ENCODE measurements at places on chromosomes 16 and 17.

DNA sequence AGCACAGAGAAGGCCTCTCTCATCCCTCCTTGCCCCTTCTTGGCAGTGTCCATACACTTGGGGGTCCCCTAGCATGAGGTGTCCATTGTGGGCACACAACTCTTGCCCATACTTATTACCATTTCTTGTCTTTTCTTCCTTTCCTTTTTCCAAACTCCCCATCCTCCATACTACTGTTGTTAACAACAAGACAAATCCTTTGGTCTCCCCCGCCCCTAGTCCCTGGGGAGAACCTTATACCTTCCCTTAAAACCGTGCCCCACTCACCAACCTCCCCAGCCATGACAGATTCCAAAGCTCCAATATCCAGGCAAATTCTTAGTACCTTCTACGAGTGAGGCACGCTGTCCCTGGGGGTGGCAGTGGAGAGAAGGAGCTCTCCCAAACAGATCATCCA, 82.9 kb downstream of the GAS7 start:
- no peak for DNase-seq
- no peak overlapping the region for H3K4me3 ChIP-seq
- peaks cover 12% of the 10 kb centered on the region for H3K4me1 ChIP-seq
- no peak overlapping the region for H3K27ac ChIP-seq
- no peaks in the 10 kb centered on the region for H3K27me3 ChIP-seq

GRCh38 chr16:55656691-55657092, 904 bp downstream of the SLC6A2 start:
- peak overlapping the region; percentile 39 for H3K4me3 ChIP-seq
- no peaks in the 10 kb centered on the region for H3K36me3 ChIP-seq
- no peaks in the 10 kb centered on the region for H3K4me1 ChIP-seq

GRCh38 chr16:9286930-9287329, 195.5 kb downstream of the HAPSTR1 start:
- no peaks in the 10 kb centered on the region for H3K36me3 ChIP-seq
- H3K27ac ChIP-seq = no peak overlapping the region
- H3K27me3 ChIP-seq = no peaks in the 10 kb centered on the region
- DNase-seq = no peak
- no peak overlapping the region for H3K4me3 ChIP-seq

DNA sequence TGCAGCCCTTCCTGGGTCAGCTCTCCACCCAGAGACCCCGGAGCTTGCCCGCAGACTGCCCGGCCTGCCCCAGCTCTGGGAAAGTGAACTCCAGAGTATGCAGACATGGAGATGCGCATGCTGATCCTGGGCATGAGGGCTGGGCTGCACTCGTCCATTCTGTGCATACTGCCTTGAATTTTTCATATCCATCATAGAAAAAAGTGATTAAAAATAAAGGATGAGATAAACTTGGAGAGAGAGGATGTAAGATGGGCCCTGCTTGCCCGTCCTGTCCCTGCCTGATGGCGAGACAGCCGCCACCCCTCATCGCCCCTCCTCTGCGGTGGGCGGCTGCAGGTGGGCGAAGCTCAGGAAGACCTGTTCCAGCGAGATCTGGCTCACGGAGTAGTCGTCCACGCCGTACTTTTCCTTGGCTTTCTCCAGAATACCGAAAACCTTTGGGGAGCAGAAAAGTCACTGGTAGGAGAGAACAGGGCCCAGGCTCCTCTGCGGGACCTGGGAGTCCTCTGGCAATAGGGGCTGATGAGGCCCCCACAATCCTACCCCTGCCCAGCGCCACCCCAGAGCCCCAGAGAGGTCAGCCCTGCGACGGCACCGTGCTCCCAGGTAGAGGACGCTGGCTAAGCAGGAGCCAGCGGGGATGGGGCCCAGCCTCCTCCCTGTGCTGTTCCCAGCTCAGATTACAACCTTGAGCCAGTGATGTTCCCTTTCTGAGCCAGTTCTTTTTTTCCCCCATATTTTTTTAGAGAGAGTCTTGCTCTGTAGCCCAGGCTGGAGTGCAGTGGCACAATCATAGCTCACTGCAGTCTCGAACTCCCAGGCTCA, 8.7 kb upstream of the RNPS1 start:
- no peaks in the 10 kb centered on the region for H3K27me3 ChIP-seq
- no peak for DNase-seq
- H3K4me3 ChIP-seq = no peak overlapping the region

DNA sequence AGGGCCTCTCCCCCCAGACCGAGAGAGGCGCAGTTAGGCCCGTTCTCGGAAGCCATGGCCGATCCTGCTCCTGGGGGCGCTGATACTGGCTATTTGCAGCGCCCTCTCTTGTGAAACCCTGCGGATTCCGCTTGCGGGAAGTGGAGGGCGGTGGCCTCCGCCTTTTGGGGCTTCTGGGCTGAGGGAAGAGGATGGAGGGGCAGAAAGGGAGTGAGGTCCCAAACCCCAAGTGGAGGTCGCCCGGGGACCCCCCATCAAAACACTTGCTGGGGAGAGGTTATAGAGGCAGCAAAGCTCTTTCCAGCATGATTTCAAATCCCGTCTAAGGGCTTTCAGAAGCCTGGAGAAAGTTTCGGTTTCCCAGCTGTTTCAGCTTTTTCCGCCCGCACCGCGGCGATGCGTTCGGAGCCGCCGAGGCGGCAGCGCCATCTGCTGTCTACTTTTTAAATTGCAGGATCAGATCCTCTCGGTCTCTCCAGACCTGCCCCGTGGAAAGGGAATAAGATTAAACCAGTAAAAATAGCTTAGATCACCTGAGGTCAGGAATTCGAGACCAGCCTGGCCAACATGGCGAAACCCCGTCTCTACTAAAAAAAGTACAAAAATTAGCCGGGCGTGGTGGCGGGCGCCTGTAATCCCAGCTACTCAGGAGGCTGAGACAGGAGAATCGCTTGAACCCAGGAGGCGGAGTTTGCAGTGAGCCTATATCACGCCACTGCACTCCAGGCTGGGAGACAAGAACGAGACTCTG, 15.8 kb downstream of the SNX20 start:
- no peak overlapping the region for H3K27ac ChIP-seq
- H3K27me3 ChIP-seq = no peaks in the 10 kb centered on the region
- peak; percentile 67 for DNase-seq
- H3K4me3 ChIP-seq = peak overlapping the region; percentile 37
- no peaks in the 10 kb centered on the region for H3K4me1 ChIP-seq
- no peaks in the 10 kb centered on the region for H3K36me3 ChIP-seq

GRCh38 chr17:1289695-1290094, 10.2 kb downstream of the TRARG1 start:
- H3K27ac ChIP-seq = no peak overlapping the region
- H3K36me3 ChIP-seq = no peaks in the 10 kb centered on the region
- no peaks in the 10 kb centered on the region for H3K4me1 ChIP-seq
- no peaks in the 10 kb centered on the region for H3K27me3 ChIP-seq

- H3K27ac ChIP-seq = no peak overlapping the region
- H3K27me3 ChIP-seq = no peaks in the 10 kb centered on the region
- H3K4me3 ChIP-seq = no peak overlapping the region
- no peak for DNase-seq
- H3K4me1 ChIP-seq = no peaks in the 10 kb centered on the region
Measured at GRCh38 chr17:70582777-70583176, 413.4 kb downstream of the KCNJ2 start.

GRCh38 chr16:64617836-64618476, 503.9 kb downstream of the CDH11 start:
- H3K4me1 ChIP-seq = peaks cover 2% of the 10 kb centered on the region
- no peak for DNase-seq
- H3K27ac ChIP-seq = no peak overlapping the region
- H3K36me3 ChIP-seq = no peaks in the 10 kb centered on the region
- no peaks in the 10 kb centered on the region for H3K27me3 ChIP-seq
- H3K4me3 ChIP-seq = no peak overlapping the region

GRCh38 chr17:55420776-55421178, 858 bp downstream of the MMD start:
- H3K27ac ChIP-seq = no peak overlapping the region
- DNase-seq = no peak
- no peaks in the 10 kb centered on the region for H3K36me3 ChIP-seq
- H3K4me3 ChIP-seq = peak overlapping the region; percentile 97
- H3K27me3 ChIP-seq = no peaks in the 10 kb centered on the region

DNA sequence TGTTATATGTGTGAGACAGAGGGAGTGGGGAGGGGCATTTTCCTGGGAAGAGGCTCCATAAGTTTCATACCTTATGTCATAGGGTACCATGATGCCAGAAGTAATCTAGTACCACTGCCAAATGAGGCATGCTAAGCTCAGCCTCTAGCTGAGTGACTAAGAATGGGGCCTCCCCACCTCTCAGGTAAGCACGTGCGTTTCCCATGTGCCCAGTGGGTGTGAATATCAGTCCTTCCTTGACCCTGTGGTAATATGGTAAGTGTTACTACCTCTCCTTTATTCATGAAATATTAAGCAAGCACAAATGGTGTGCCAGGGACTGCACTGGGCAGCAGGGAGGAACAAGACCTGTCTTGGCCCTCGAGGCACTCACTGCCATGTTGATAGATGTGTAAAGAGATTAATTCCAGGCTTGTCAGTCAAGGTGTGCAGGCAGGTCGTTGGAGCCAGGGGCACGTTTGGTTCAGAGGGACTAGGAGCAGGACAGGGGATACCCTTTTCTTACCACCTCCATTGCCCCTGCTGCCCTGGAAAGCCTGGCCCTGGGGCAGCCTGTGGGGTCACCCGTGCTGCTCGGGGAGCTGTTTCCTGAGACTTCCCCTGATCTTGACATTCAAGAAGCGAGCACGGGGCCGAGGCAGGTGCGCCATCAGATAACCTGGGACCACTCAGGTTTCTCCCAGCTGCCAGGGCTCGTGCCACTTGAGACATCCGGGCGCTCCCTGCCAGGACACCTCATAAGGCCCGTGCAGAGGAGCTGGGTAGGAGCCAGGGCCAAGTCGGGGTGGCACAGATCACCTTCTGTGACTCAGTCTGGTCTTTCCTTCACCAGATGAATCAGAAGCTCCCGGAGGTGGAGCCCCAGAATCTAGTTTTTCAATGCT, 8.8 kb downstream of the RSAD1 start:
- no peak overlapping the region for H3K4me3 ChIP-seq
- peaks cover 10% of the 10 kb centered on the region for H3K36me3 ChIP-seq
- DNase-seq = no peak
- no peaks in the 10 kb centered on the region for H3K4me1 ChIP-seq

DNA sequence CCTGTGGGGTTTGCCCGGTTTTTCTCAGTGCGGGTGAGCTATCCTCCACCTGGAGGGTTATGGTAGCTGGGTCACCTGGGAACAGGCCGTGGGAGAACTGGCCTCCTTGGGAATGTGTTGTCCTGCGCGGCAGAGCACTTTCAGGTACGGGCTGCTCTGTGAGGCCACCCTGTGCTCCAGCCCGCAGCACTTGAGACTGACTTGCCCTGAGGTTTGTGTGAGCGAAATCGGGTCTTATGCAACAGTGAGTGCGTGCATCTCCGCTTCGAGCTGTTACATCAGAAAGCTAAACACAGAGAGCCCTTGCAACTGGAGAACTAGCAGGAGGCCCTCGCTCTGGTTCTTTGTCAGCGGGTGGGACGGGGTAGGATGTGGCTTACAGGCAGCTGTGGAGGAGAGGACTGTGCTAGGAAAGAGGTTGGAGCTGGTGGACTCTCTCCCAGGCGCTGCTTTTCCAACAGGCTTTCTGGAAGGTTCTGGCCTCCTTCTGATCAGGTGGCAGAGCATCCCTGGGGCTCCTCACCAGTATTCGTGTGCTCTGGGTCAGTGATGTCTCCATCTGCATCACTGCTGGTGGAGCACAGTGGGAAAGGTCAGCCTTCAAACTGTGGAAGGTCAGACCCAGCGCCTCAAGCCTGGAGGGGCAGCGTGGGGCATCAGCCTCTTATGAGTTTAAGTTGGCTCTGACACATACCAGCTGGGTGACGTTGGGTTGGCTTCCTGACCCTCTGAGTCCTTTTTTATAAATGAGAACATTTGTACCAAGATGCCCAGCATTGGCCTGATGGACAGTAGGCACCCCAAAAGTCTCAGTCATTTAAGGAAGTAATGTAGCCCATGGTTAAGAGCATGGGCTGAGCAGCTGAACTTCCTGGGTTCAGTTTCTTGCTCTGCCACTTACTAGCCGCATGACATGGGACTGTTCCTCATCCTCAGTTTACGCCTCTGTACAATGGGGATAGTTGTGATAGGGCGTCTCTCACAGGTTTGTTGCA, 76.3 kb downstream of the KSR1 start:
- H3K36me3 ChIP-seq = no peaks in the 10 kb centered on the region
- H3K4me1 ChIP-seq = peaks cover 12% of the 10 kb centered on the region

- no peaks in the 10 kb centered on the region for H3K27me3 ChIP-seq
- no peaks in the 10 kb centered on the region for H3K36me3 ChIP-seq
- no peak overlapping the region for H3K27ac ChIP-seq
- DNase-seq = no peak
Measured at GRCh38 chr16:28038409-28038808, 25.1 kb downstream of the GSG1L start.

GRCh38 chr16:20316715-20317114, 10.6 kb downstream of the GP2 start:
- H3K36me3 ChIP-seq = no peaks in the 10 kb centered on the region
- no peak for DNase-seq
- H3K27me3 ChIP-seq = no peaks in the 10 kb centered on the region
- no peaks in the 10 kb centered on the region for H3K4me1 ChIP-seq
- no peak overlapping the region for H3K27ac ChIP-seq

- H3K4me1 ChIP-seq = no peaks in the 10 kb centered on the region
- no peaks in the 10 kb centered on the region for H3K27me3 ChIP-seq
- DNase-seq = no peak
- no peaks in the 10 kb centered on the region for H3K36me3 ChIP-seq
Measured at GRCh38 chr17:36066365-36066985, 2.4 kb downstream of the CCL18 start.

DNA sequence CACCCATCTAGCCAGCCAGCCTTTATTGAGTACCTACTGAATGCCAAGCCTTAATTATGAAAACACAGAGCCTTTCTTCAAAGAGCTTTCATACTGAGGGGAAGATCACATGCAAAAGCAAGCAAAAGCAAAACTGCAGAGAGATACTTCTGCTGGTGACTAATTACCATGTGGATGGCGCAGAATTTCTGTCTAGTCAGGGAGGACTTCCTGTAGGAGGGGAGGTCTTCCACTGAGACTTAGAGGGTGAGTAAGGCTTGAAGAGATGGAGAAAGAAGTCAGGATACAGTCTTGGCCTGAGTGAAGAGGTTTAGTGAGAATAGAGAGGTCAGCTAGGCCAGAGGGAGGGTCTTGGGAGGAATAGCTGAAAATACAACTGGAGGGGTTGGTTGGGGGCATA, 53.9 kb upstream of the CCL2 start:
- H3K4me1 ChIP-seq = no peaks in the 10 kb centered on the region
- H3K27me3 ChIP-seq = no peaks in the 10 kb centered on the region
- no peak overlapping the region for H3K27ac ChIP-seq

- no peaks in the 10 kb centered on the region for H3K36me3 ChIP-seq
- no peaks in the 10 kb centered on the region for H3K27me3 ChIP-seq
- H3K4me1 ChIP-seq = peaks cover 10% of the 10 kb centered on the region
- H3K4me3 ChIP-seq = no peak overlapping the region
Measured at GRCh38 chr16:49776085-49776595, 79.8 kb downstream of the ZNF423 start.

DNA sequence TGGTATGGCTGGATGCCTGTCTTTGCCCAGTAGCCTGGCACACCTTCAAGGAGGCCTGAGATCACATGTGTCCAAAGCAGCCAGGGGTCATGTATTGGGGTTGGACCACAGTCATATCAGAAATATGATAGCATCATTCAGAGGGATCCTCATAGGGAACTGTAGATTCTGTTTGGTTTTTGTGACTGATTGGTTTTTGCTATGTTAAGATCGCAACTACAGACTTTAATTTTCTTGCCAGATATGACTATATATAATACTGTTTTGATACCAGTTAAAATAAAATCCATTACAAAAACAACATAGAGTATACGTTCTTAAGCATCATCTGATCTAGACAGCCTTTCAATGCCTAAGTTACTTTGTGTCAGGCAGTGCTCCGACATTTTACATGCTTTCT, 11.8 kb upstream of the SMPD3 start:
- H3K27ac ChIP-seq = no peak overlapping the region
- no peaks in the 10 kb centered on the region for H3K36me3 ChIP-seq
- H3K4me1 ChIP-seq = no peaks in the 10 kb centered on the region
- DNase-seq = no peak
- no peak overlapping the region for H3K4me3 ChIP-seq
- H3K27me3 ChIP-seq = no peaks in the 10 kb centered on the region

Measured in iPS DF 6.9 (cell line).